Neuronal stem cell (in vitro differentiated cells): ENCODE measurements at places on chromosomes 3 and 15.

GRCh38 chr15:99438691-99439523 lies 126.9 kb upstream of the MEF2A start:
- no peak for DNase-seq

- DNase-seq = no peak
These were observed 647 bp downstream of the HMG20A start for GRCh38 chr15:77421370-77421700.

- no peak for DNase-seq
These were observed 12.5 kb downstream of the MAP6D1 start for GRCh38 chr3:183812761-183813445.

DNA sequence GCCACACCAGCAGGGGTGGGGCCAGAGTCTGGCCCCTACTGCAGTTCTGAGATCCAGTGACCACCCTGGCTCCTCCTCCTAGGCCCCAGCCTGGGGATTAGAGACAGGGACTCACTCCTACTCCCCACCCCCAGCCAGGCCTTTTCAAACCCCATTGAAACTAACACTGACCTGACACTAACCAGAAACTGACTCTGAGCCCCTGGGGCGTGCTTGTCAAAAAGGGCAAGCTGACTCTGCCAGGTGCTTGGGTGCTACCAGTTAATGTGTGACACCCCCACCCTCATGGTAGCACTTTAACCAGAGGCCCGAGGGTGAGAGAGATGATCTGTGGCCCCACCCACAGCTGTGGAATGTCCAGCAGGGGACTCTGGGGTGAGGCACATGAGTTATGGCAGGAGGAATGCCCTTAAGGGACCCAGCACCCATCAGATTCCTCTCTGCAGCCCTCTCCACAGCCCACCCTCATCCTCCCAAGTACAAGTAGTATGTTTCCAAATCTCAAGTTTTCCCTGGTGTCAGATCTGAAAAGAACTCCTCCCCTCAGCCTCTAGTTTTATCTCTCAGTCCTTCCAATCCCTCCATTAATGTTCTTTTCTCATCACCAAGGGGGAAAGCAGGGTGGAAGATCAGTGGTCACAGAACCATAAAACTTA lies 1.4 kb downstream of the PTH1R start:
- DNase-seq = peak; percentile 47

DNA sequence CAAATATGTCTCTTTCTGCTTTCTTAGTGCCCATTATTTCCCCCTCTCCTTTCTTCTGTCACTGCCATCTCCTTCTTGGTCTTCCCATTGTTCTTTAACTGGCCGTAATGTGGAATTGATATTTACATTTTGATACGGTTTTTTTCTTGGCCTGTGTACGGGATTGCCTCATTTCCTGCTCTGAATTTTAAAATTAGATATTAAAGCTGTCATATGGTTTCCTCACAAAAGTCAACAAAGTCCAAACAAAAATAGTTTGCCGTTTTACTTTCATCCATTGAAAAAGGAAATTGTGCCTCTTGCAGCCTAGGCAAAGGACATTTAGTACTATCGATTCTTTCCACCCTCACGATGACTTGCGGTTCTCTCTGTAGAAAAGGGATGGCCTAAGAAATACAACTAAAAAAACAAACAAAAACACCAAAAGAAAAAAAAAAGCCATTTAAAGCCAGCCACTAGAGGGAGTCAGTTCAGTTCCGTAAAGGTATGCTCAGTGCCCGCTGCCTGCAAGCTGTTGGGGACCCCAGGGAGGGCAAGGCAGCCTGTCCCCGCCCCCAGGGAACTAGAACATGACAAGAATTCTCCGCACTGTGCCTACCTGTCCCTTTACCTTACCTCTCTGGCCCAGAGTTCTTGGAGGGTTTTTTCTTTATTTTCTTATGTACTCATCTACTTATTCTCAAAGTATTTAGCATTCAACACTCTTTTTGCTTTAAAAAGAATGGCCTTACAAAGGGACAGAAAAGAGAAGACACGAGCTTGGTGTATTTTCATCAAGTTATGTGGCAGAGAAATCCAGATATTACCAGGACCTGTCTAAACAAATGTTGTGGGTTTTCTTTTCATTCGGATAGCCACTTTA lies 30.0 kb upstream of the NR2E3 start:
- DNase-seq = peak; percentile 41

- no peak for DNase-seq
These were observed 43.6 kb upstream of the MGLL start for GRCh38 chr3:127865941-127866340.

DNA sequence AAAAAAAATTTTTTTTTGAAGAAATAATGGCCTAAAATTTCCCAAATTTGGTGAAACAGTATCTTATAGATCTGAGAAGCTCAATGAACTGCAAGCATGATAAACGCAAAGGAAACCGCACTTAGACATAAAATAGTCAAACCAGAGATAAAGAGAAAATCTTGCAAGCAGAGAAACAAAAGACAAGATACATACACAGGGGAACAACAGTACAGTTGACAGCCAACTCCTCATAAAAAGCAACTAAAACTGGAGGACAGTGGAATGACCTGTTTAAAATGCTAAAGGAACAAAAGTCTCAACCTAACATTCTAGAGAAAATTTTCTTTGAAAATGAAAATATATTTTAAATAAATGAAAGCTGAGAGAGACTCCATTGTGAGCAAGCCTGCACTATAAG lies 107.5 kb downstream of the RASA2 start:
- no peak for DNase-seq

GRCh38 chr3:126180477-126181397 lies at the start of gene ALDH1L1:
ALDH1L1 (minus strand) TSS chr3:126180586; CDS start chr3:126160979, 19,607 bp downstream.
- peak; percentile 58 for DNase-seq

GRCh38 chr15:101510212-101511197 lies 21.0 kb upstream of the PCSK6 start:
- no peak for DNase-seq

DNA sequence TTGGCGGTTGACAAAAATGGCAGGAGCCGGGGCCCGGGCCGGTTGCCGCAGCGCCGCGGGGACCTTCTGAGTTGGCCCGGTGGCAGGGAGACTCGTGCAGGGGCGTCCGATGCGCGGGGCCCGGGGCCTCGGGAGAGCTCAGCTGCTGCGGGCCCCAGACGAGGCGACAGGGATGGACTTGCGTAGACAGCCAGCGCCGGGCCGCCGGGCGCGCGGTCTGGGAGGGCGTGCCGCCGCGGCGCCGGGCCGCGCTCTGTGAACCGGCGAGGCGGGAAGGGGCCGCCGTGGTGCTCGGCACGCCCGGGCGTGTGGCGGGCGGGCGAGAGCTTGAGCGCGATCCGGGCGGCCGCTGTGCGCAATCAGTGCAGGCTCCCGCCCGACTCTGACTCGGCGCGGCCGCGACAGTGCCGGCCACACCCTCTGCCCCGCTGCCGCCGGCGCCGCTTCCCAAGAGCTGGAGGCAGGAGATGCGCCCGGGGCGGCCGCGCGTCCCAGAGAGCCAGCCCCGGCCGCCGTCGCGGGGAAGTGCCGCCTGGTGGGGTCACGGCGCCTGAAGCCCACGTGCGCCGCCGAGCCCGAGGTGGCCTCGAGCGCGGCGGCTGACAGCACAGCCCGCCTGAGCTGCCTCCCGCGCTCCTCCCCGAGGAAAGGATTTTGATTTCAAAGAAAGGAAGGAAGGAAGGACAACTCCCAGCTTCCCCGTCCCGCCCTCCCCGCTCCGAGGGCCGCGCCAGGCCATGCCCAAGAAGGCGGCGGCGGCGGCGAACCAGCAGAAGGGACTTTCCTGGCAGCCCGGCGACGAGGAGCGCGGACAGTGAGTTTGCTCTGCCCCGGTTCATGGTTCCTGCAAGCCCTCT lies 657 bp downstream of the TLNRD1 start:
- peak; percentile 31 for DNase-seq

GRCh38 chr15:90822204-90822955 lies 46.0 kb upstream of the FURIN start:
- no peak for DNase-seq

DNA sequence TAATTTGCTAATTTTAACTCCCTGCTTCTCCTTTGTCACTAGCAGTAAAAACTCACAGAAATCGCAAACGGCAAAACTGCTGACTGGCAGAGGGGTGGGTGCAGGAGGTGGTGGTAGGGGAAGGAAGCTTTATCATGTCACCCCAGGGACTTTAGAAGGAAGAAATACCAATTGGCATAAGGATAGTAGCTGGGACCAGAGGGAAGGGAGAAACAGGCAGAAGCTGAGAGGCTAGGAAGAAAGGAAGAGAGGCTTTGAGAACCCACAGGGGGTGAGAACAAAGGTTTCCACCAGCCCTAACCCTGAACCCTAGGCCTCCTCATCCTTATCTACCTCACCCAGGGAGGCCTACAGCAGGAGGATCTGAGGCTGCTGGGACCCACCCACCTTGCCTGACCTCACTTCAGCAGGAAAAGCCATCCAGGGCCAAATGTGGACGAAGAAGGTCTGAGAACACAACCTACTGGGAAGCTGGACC lies 10.7 kb downstream of the ITGB5 start:
- no peak for DNase-seq
